ENCODE measurements at places on chromosomes 7 and 10.

DNA sequence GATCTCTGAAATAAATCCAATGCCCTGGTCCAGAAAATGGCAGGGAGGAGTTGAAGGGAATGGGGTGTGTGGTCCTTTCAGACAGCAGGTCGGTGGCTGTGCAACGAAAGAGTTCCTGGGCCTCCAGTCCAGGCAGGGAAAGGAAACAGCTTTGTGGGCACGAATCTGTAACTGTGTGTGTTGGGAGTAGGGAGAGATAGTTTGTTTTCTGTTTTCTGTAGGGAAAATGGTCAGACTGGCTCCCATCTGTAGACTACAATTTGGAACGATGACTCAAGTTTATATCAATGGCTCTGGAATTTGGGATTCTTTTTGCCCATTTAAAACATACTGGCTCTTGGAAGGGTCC, 2.6 kb upstream of the HOXA9 start:
- DNase-seq: peak; percentile 6

- no peak for DNase-seq
Observed at GRCh38 chr7:6154542-6155404, 117.7 kb downstream of the CYTH3 start.

DNA sequence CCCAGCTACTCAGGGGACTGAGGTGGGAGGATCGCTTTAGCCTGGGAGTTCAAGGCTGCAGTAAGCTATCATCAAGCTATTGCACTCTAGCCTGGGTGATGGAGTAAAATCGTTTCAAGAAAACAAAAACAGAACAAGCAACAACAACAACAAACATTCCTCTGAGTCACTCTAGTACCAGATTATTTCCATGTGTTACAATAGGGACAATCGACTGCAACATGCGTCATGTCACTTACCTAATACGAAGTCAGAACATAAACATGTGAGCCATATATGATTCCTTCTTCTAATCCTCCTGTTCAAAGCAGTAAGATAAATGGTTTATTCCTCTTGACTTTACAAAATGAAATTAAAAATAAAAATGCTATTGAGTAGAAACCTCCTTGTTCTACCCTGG, 57.3 kb downstream of the ZNF438 start:
- DNase-seq: no peak

GRCh38 chr7:86411814-86412213, 231.9 kb upstream of the GRM3 start:
- no peak for DNase-seq

- no peak for DNase-seq
Observed at GRCh38 chr7:140967438-140967837, 42.7 kb upstream of the BRAF start.

- peak; percentile 78 for DNase-seq
Observed at GRCh38 chr10:101693978-101694673, 844 bp downstream of the FBXW4 start.

GRCh38 chr7:24963218-24963617, 16.8 kb downstream of the OSBPL3 start:
- DNase-seq: no peak
